MM.1S (cell line): ENCODE measurements at places on chromosomes 6 and 20.

GRCh38 chr20:51128198-51128597, 105.3 kb upstream of the KCNG1 start:
- DNase-seq: no peak
- no peaks in the 10 kb centered on the region for H3K36me3 ChIP-seq
- peaks cover 4% of the 10 kb centered on the region for H3K4me1 ChIP-seq
- no peaks in the 10 kb centered on the region for H3K27me3 ChIP-seq
- H3K27ac ChIP-seq: no peak overlapping the region
- H3K4me3 ChIP-seq: no peak overlapping the region

- H3K36me3 ChIP-seq: no peaks in the 10 kb centered on the region
- no peaks in the 10 kb centered on the region for H3K27me3 ChIP-seq
- peak; percentile 42 for DNase-seq
These were observed 844 bp downstream of the WFDC2 start for GRCh38 chr20:45470262-45470931.

GRCh38 chr6:159832946-159833345, 32.9 kb downstream of the PNLDC1 start:
- no peaks in the 10 kb centered on the region for H3K36me3 ChIP-seq
- no peaks in the 10 kb centered on the region for H3K27me3 ChIP-seq
- no peak overlapping the region for H3K4me3 ChIP-seq
- H3K4me1 ChIP-seq: peaks cover 4% of the 10 kb centered on the region; the same call in 1 of the 2 replicates
- no peak overlapping the region for H3K27ac ChIP-seq

- no peak for DNase-seq
- H3K4me1 ChIP-seq: peaks cover 2% of the 10 kb centered on the region; the same call in 1 of the 2 replicates
- H3K27me3 ChIP-seq: no peaks in the 10 kb centered on the region
- no peak overlapping the region for H3K27ac ChIP-seq
- H3K4me3 ChIP-seq: peak overlapping the region; percentile 73
- H3K36me3 ChIP-seq: no peaks in the 10 kb centered on the region
These were observed 240.4 kb downstream of the PHACTR1 start for GRCh38 chr6:12956991-12957320.

GRCh38 chr20:24673678-24674570, 204.5 kb downstream of the SYNDIG1 start:
- no peak overlapping the region for H3K4me3 ChIP-seq
- H3K4me1 ChIP-seq: no peaks in the 10 kb centered on the region
- DNase-seq: no peak
- no peaks in the 10 kb centered on the region for H3K27me3 ChIP-seq
- no peak overlapping the region for H3K27ac ChIP-seq
- H3K36me3 ChIP-seq: no peaks in the 10 kb centered on the region

GRCh38 chr6:98636941-98637340, 197.4 kb upstream of the POU3F2 start:
- DNase-seq: no peak
- H3K27me3 ChIP-seq: no peaks in the 10 kb centered on the region
- H3K4me3 ChIP-seq: no peak overlapping the region
- no peaks in the 10 kb centered on the region for H3K4me1 ChIP-seq
- no peaks in the 10 kb centered on the region for H3K36me3 ChIP-seq
- no peak overlapping the region for H3K27ac ChIP-seq

DNA sequence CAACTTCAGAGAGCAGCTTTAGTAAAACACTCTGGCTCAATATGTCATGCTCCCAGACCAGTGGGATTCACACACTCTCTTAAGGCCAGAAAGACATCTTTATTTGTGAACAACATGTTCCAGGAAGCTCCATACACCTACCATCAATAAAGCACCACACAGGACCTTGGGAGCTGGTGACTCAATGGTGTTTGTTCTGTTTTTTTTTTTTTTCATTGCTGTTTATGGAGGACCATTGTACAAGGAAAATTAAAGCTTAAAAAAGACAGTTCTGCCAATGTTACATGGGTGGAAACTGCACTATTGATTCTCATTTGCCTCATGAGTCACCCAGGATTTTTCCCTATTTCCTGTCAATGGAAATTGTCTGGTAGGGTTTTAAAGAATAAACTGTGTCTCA, 36.3 kb upstream of the TENT5A start:
- H3K36me3 ChIP-seq: no peaks in the 10 kb centered on the region
- H3K27ac ChIP-seq: no peak overlapping the region
- no peaks in the 10 kb centered on the region for H3K4me1 ChIP-seq
- DNase-seq: no peak
- H3K27me3 ChIP-seq: no peaks in the 10 kb centered on the region

GRCh38 chr6:96700915-96701314, 136.4 kb downstream of the GPR63 start:
- no peaks in the 10 kb centered on the region for H3K27me3 ChIP-seq
- no peaks in the 10 kb centered on the region for H3K4me1 ChIP-seq
- H3K27ac ChIP-seq: no peak overlapping the region

GRCh38 chr6:68633972-68634725, 933 bp upstream of the ADGRB3 start:
- H3K4me3 ChIP-seq: peak overlapping the region; percentile 88
- DNase-seq: peak; percentile 13
- H3K27me3 ChIP-seq: no peaks in the 10 kb centered on the region
- H3K36me3 ChIP-seq: no peaks in the 10 kb centered on the region
- peaks cover 3% of the 10 kb centered on the region; the same call in 1 of the 2 replicates for H3K4me1 ChIP-seq

DNA sequence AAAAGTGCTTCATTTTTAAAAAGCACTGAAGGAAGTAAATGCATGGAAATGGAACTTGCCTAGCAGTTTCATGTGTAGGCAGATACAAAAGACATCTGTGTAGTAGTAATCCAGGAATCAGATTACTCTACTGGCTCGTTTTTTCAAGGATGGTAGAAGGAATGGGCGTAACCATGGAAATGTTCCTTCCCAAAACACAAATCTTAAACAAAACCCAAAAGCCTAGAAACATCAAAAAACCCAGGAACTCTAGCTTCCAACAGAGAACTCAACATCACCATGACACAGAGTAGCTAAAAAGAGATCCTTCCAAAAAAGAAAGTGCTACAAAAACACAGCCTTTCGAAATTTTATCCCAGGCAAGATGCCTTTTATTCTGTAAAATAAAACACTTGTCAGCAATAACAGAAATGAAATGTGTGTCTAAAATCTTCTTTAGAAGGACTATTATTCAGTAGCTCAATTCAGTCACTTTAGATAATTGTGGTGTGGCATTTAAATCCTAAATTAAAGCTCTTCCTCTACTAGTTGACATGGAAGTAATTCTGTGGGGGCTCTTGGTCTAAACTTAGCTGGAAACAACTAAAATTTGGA, 81.7 kb downstream of the FAM217A start:
- no peak overlapping the region for H3K4me3 ChIP-seq
- H3K27ac ChIP-seq: no peak overlapping the region
- H3K27me3 ChIP-seq: no peaks in the 10 kb centered on the region
- DNase-seq: no peak
- H3K36me3 ChIP-seq: no peaks in the 10 kb centered on the region
- H3K4me1 ChIP-seq: no peaks in the 10 kb centered on the region
